ENCODE measurements at places on chromosomes 6 and 20.
A peak's percentile ranks its signal among the peaks of the same experiment; 100 is the strongest.

- DNase-seq, result no peak
Measured at GRCh38 chr6:138682704-138683527, 90.7 kb upstream of the CCDC28A start.

DNA sequence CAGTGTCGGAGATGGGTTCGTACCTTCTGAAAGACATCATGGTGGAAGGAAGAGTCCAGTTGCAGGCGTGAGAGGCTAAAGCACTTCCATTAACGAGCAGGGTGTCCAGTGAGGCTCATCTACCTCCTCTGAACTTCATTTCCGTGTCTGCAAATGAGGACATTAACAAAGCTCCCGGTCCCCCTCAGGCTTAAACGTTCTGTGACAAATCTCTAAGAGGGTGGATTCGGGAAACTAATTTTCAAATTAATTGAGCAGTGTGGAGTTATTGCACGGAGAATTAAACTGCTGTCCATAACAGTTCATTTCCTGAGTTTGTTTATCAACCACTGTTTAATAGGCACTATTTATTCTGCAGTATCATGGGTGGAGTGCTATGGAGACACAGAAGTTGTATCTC is 68.2 kb downstream of the TRMT6 start:
- no peak for DNase-seq

DNA sequence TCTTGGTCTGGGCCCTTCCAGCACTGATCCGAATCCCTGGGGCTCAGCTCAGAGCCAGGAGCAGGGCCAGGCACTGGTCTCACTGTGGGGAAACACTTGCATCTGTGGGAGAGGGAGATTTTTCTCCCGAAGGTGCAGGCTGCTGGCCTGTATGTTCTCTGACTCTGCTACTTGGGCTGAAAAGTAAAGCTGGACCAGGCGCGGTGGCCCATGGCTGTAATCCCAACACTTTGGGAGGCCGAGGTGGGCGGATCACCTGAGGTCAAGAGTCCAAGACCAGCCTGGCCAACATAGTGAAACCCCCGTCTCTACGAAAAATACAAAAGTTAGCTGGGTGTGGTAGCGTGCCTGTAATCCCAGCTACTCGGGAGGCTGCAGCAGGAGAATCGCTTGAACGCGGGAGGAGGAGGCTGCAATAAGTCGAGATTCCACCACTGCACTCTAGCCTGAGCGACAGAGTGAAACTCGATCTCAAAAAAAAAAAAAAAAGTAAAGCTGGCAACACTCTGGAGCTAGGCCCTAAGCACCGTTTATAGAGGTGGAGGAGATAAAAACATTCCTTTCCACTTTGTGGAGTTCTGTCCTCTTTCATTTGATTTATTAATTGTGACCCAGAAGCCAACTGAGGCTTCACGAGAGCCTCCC is 41.7 kb downstream of the JPH2 start:
- no peak for DNase-seq

DNA sequence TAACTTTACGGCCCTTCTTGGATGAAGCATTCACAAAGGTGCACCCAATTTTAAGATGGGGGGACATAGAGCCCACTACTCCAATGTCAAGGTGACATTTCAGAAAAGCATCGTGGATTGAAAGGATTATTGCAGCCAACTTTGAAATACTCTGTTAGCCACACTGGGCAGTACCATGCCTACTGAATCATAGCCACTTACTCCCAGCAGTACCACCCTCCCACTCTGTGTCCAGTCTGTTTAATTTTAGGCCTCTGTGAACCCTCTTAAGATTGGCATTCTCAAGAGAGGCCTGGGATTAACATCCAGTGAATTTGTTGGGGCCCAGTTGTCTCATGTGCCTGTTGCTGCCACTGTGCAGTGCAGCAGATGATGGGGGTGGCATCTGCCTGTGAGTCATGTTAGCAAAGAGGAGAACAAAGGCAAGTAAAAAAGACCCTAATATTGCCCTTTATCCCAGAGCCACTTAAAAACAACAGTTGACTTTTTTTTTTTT is 11.2 kb upstream of the HDAC2 start:
- DNase-seq, result no peak

GRCh38 chr6:11806561-11807317 is 28.1 kb upstream of the ADTRP start:
- peak; percentile 12 for DNase-seq

- DNase-seq, result no peak
Measured at GRCh38 chr6:47135772-47136171, 93.6 kb upstream of the ADGRF1 start.

DNA sequence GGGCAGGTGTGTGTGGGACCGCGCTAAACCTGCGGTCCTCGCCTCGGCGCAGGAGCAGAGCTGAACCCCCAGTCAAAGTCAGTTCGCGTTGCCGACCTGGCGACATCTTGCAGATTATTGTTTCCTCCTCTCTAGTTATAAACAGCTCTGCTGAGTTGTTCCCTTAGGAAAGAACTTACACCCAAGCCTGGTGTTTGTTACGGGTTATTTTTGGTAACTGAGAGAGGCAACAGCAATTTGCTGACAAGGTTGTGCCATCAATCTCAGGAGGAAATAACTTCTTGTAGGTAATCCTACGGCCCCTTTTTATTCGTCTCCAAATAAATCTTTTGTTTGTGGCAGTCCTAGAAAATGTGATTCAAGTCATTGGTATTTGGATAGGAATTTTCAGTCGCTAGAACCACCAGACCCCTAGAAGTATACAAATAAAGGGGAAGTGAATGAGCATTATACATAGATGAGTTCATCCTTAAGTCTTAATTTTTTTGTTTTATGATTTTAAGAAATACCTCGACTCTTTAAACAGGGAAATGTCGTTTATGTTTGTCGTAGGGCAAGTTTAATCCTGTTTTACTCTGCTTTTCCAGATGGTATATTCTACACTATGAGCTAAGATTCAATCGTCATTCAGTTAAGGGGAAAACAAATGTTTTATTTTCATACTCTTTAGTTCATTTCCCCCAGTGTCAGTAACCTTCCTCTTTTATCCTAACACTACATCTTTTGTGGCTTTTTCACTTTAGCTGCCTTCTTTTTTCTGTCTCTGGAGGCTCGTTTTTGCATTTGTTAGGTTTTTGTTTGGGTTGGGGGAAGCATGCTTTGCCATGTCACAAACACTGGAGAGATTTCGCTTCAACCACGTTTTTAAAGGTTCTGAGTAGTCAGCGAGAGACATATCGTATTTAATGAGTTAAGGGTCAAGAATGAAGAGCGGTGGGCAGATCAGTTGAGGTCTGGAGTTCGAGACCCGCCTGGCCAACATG is 1.2 kb downstream of the PM20D2 start:
- DNase-seq, result peak; percentile 17

- DNase-seq, result no peak
Measured at GRCh38 chr6:163392533-163392932, 22.0 kb upstream of the QKI start.

DNA sequence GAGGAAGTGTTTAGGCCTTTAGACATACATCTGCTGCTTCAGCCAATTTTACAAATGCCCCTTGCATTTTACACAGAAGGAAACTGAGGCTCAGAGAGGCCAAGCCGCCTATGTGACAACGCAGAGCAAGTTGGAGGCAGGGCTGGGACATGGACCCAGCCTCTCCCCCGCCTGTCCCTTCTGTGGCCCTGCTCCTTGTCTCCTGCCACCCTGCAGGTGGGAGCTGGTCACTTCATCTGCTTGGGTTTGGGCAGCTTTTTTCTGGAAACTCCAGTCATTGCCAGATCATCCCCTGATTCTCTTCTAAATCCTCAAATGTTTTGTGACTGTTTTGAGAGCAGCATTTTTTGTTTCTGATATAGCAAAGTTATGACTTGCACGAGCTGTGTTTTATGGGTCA is 68.9 kb downstream of the DLGAP4 start:
- no peak for DNase-seq

DNA sequence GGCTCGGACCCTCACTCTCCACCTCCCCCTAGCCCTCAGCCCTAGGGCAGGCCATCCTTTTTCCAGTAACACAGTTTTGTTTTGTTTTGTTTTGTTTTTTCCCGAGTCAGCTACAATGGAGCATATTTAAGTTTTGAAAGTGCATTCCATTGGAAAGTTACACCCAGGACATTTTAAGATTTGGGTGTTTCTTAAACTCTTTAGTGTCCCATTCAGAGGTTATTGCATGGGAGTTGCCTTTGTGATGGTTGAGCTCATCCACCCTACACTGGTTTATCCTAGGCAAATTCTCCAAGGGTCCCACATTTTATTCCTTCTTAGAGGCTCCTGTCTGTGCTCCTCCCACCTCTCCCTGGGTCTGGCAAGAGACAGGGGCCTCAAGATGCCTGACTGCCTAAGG is 58.9 kb downstream of the THBS2 start:
- DNase-seq, result no peak

DNA sequence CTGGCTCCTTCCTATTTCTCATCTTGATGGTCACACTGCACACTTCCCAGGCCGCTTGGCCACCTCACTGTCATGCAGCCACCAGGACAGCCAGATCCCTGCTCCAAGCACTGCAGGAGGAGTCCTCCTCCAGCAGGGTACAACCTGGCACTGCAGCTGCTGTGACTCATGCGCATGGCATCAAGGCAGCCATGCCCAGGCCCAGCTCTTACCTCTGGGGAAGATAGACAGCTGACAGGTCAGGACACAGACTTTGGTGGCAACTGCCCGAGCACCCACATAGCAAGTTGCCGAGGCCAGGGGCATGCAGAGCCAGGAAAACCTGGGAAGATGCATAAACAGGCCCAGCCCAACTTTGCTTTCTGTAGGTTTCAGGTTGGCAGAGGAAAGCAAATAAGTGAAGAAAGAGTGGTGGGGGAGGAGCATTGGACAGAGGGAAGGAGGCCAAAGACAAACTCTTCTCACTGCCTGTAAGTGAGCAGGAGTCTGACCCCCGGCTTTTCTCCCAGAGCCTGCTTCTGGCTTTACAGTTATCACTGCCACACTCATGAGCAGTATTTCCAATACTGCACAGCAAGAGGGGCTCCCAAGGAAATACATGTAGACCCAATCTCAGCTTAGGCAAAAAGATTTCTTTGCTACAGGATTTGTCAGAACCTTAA is 38.8 kb downstream of the SLC22A3 start:
- no peak for DNase-seq

- DNase-seq, result no peak
Measured at GRCh38 chr20:48384147-48384818, 443.5 kb downstream of the PREX1 start.

DNA sequence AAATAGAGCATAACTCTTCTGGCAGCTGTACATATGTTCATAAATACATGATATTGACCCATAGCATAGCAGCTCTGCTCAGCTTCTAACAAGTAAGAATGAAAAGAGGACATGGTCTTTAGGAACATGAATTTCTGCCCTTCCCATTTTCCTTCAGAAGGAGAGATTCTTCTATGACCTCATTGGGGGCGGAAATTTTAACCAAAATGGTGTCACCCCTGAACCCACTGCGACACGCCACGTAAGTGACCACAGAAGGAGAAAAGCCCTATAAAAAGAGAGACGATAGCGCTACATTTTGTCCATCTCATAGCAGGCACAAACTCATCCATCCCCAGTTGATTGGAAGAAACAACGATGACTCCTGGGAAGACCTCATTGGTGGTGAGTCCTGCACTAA is at the start of gene IL17A:
TSS of gene IL17A (plus strand) at position 301 of the 400 bp plus-strand sequence. CDS start at position 358, 57 bp downstream.
- no peak for DNase-seq

DNA sequence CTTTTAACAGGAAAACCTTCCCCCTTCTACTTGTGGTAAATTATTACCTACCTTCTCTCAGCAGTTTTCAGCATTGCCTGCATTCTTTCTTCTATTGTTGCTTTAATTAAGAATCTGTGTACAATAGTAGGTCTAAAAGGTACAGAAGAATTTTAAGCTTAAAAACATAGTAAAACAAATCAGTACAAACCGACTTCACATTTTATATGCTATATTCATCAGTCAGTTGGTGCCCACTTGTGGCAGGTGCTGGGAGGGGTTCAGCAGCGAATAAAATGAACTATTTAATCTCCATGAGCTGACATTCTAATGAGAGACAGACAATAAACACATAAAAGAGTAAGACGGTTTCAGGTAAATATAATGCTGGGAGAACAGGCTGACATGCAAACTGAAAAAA is 73.4 kb upstream of the FBXO30 start:
- DNase-seq, result peak; percentile 34

- no peak for DNase-seq
Measured at GRCh38 chr6:30767944-30768301, 23.6 kb upstream of the IER3 start.

DNA sequence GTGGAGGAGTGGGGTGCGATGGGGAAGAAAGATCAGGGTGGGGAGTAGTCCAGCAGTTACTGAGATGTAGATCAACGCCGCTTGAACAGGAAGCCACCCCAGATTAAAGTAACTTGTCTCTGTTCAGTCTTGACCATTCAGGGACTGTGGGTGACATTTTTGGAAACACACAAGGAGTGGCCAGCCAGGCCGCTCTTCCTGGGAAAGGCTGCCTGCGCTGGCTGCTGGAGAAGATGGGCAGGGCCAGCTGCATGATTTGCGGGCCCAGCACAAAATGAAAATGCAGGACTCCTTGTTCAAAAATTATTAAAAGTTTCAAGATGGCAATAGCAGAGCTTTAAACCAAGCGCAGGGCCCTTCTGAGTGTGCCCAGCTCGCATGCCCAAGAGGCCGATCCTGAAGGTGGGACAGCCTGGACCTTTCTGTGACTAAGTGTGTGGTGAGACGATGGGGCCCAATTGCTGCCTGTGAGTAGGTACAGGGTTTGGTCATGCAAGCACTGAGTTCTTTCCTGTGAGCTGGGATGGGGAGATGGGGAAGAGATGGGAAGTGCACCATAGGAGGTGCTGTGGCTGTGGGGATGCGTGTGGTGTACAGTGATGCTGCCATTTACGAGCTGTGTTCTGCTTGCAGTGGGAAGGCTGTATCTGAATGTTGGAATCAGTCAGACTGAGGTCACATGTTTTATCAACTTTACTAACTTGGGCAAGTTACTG is 51.3 kb downstream of the DAAM2 start:
- no peak for DNase-seq

DNA sequence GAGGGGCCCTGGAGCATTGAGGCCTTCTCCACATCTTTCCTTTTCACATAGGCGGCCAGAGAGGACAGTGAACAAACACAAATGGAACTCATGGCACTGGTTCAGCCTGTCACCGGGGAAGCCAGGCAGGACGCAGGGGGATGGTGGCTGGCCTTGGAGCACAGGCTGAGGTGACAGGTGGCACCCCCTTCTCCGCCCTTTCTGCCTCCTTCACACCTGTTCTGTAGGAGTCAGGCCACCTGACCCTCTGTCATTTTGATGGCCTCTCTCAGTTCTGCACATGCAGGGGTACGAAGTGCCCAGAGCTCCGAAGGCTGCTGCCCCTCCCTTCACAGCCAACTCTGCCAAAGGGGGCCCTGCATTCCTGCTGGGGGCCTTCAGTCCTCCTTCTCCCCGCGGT is 60.8 kb downstream of the CD40 start:
- no peak for DNase-seq

- no peak for DNase-seq
Measured at GRCh38 chr6:2744209-2744771, 6.4 kb downstream of the MYLK4 start.

GRCh38 chr6:65126667-65127066 is 580.4 kb downstream of the EYS start:
- no peak for DNase-seq

DNA sequence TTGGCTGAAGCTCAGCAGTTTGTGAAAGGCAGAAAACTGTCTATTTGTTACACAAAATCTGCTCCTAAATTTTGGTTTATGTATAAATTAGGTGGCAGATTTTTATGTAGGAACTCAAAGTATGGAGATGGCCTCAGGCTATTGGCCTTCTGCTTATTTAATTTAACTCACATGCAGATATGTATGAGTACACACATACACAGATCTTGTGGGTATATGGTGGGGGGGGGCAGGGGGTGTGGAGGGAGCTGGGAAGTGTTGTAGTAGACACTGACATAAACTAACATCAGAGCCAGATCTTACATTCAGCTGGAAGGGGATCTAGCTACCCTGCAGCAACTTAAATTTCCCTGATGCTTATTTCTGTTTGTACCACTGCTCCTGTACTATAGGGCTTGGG is 170.8 kb downstream of the EPM2A start:
- DNase-seq, result no peak

GRCh38 chr6:5723841-5724691 is 282.7 kb downstream of the NRN1 start:
- peak; percentile 5 for DNase-seq
